ENCODE measurements at places on chromosomes 13 and 19.

DNA sequence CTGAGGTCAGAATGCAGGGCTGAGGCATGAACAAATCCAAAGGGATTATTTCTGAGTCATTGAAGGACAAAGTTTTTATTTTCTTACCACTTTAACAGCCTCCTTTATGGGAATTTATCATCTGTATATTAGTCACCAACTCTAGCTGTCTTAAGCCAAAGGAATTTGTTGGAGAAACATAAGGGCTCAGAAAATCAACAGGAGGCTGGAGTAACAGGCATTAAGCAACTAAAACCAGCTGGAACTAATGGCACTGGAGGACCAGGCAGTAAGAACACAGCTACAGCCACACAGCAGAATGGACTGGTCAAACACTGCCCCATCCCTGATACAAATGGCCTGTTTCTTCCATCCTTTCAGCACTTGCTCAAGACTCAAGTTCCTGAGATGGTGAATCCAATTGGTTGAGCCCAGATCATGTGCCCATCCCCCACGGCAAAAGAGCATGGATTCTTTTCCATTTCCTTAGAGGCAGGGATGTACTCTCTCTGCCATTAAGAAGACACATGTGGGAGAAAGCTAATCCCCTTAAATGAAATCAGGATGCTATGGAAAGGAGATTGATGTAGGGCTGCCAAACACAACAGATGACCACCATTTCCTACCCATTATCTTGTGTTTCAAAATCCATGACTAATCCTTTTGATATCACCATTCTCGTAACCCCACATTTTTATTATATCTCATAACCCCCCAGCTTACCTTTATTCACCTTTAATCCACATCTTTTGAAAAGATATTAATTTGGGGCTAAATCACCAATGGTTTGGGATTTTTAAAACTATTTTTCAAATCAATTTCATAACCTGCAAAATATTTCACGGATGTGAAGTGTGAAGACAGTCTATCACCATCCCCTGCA, 157.0 kb upstream of the FNDC3A start:
- no peak for DNase-seq

DNA sequence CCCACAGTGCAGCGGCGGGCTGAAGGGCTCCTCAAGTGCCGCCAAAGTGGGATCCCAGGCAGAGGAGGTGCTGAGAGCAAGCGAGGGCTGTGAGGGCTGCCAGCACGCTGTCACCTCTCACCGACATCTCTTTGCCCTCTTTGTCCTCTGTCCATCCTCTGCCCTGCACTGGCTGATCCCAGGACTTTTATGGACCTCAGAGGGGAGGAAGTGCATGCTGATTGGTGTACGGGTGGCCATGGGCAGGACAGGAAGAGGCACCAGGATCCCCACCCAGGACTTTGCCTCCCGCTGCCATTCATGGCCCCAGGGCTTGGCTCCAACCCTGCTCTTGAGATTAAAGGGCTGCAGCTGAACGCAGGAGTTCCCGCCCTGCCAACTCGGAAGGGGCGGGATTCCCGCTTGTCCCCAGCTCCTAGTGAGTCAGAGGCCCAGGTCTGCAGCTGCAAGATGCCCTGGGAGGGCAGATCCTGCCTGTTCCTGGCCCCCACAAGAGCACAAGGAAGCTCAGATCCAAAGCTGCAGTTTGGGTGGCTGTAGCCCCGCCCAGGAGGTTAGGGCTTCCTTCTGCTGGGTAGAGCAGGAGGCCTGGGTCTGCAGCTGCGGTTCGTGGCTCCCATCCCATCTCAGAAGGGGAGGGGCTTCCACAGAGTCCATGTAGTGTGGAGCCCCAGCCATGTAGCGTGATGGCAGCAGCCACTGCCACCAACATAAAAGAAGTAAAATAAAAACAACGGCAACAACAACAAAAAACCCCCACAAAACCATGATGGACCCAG, 1716.7 kb downstream of the SLITRK1 start:
- no peak for DNase-seq

DNA sequence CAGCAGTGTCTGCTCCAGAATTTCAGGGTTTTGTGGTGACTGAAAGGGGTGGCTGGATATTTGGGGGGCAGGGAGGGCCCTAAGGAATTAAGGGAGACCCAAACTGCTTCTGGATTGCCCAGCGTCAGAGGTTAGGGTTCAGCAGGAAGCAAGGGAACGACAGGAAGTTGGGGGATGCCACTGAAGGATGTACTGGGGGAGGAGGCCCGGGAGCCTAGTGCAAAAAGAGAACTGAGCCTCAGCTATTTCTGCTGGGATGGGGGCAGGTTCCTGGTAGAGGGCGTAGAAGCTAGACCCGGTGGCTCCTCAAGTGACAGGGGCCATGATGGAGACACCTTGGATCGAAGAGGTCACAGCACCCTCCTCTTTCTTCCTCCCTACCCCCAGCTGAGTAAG, 1.1 kb downstream of the CYP2S1 start:
- DNase-seq: no peak

DNA sequence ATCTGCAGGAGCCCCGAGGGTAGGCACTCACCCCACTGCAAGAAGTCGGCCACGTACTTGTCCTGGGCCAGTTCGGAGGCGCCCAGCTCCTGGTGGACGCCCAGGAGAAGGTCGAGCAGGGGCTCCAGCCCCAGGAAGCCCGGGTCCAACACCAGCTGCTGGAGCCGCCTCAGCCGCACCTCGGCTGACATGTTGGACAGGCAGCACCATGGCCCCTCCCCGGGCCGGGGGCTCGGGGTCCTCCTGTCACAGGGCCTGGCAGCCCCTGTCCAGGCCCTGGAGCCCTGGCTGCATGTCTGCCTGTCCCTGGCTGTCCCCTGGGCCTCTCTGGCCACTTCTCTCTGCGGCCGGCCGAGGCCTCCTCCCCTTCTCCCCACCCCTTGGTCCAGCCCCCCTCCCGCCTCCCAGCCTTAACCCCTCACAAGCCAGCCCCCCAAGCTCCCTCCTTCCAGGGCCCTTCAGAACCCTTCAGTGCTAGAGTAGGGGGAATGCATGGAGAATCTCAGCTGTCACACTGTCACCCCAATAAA, at the start of gene DMPK:
DMPK (minus strand) TSS at position 329 of the 530 bp plus-strand sequence; CDS start at position 191, 138 bp downstream.
- DNase-seq: no peak

DNA sequence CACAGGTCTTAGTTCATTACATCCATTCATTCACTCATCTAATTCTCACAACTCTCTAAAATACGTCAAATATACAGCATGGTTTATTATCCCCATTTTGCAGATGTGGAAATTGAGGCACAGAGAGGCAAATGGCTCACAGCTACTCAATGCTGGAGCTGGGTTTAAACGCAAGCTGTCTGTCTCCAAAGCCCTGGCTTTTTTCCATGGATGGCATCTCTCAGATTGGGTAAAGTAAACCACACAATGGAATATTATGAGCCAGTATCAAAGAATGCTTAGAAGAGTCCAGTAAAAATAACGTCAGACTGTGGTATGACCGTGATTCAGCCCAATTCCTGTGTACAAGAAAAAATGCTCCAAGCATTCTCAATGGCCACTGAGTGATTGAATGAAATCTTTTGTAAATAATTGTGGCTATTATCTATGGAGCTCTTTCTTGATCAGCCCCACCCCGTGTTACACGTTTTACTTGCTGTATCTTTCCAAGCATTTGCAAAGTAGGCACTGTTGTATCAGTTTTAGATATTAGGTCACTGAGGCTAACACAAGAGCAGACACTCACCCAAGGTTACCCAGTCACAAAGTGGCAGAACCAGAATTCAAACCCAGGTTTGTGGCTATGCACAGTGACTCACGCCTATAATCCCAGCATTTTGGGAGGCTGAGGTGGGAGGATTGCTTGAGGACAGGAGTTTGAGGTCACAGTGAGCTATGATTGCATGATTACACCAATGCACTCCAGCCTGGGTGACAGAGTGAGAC, 5.5 kb upstream of the ACP7 start:
- no peak for DNase-seq

GRCh38 chr13:74678308-74678965, 544.2 kb upstream of the KLF12 start:
- no peak for DNase-seq

DNA sequence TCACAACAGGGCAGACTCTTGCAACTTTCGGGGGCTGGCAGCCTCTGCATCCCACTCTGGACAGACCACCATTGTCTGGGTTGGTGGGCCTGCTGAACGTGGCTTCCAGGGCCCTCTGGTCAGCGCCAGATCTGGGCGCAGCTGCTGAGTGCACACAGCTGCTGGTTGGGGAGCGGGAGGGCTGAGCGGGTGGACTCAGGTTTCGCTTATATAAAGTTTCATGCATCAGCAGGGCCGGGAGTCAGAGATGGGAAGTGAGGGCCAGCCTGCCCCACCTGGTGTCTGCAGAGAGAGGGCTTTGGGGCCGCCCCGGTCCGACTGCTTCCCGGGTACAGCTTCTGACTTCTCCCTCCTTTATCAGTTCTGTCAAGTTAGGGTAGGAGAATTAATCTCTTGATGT, 6.9 kb downstream of the ARHGEF7 start:
- no peak for DNase-seq

DNA sequence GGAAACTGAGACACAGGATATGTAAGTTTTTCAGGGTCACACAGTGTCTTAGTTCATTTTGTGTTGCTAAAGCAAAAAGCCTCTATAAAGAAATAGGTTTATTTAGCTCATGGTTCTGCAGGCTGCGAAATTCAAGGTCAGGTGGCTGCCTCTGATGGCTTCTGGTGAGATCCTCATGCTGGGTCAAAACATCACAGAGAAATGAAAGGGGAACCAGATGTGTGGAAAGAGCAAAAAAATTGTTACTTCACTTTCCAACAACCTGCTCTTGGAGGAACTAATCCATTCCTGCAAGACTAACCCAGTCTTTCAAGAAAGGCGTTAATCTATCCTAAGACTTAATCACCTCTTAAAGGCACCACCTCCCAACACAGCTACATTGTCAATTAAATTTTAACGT, 64.2 kb upstream of the UBL3 start:
- no peak for DNase-seq

- DNase-seq: no peak
Observed at GRCh38 chr13:99819967-99820366, 151.6 kb downstream of the ZIC5 start.

DNA sequence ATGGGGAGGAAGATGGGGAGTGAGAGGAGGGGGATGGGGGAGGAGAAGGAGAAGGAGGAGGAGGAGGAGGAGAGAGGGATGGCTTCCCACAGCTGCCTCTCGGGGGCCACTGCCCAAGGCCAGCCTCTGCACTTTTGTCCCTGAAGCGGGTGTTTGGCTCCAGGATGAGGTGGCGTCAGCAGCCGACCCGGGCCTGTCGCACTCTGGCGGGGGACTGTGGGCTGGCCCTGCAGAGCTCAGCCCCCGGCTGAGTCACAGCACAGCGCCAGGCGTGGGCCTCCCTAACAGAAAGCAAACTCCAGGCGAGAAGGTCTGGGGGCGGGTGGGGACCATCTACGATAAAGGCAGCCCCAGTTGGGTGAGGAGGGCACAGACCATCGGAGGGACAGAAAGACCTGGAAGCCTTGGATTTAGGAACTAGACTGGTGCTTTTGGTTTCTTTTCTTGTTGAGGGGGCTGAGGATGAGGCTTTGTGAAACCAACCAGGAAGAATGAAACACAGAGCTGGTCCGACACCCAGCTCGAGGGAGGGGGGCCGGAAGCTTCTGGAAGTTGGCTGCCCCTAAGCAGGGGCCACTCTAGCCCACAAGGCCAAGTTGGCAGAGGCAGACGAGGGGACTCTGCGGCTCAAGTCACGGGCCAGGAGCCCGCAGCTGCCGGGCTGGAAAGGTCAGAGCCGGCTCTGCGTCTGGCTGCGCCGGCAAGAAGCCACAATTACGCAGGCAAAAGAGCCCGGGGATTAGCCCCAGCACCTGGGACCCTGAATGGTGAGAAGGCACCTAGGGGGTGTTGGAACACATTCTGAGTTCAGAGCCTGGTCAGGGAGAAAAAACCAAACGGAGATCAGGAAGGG, 18.2 kb downstream of the LSM4 start:
- peak; percentile 81 for DNase-seq

GRCh38 chr19:17149393-17150135, 65.6 kb upstream of the USE1 start:
- DNase-seq: no peak

DNA sequence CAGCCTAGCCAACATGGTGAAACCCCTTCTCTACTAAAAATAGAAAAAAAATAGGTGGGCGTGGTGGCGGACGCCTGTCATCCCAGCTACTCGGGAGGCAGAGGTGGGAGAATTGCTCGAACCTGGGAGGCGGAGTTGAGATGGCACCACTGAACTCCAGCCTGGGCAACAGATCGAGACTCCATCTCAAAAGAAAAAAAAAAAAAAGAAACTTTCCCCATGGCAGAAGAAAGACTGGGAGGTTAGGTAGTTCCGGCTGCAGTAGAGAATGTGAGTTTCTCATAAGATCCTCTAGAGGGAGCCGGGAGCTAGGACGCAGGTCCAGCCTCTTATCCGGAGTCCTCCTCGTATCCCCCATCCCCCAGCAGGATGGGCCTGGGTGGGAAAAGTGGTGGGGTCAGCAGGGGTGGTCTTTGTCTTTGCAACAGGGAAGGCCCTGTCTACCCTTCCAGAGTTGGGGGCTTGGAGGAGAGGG, 13.2 kb upstream of the CREB3L3 start:
- DNase-seq: peak; percentile 80

- DNase-seq: no peak
Observed at GRCh38 chr13:71602344-71602743, 264.7 kb downstream of the DACH1 start.

- peak; percentile 95 for DNase-seq
Observed at GRCh38 chr19:19032420-19033175, 719 bp downstream of the SUGP2 start.

DNA sequence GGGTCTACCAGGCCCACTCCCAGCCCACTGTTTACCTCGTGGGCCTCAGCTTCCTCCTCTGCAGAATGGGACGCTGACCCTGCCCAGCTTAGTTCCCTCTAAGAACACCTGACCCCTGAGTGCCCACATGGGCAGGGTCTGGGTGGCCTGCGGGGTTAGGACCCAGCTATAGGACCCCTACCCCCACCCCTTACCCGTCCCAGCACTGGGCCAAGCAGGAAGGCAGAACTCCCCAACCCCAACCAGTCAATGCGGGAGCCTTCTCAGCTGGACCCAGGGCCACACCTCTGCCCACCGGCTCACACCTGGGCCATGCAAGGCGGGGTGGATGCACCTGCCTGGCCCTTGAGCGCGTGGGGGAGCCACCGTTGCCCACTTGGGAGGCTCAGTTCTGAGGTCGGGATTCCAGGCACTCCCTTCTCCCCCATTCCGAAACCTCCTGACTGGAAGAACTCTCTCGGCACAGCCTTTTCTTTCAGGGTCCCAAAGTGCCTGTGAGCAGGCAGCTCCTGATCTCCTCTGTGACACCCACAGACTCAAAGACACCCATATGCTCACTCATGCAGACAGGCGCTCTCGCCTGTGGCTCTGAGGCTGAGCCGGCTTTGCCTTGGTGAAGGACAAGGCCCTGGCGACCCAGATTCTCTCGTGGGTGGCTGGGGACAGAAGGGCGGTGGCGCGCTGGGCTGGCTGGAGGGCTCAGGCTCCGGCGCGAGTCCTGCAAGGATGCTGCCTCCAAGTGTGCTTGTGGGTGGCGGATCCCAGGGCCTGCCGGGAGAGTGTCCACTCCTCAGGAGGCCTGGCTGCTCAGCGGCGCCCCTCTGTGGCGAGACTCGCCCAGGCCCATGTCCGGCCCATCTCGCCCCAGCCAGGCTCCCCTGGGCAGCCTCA, 27.9 kb upstream of the PARP4 start:
- no peak for DNase-seq

GRCh38 chr13:40432018-40432978, 234.1 kb downstream of the FOXO1 start:
- peak; percentile 51 for DNase-seq
